ENCODE measurements at places on chromosomes 16 and 17. TPM values are rescaled to one million over a fixed set of nuclear protein-coding genes. Genes with fewer than 3 reads are reported as not detected.
A peak's percentile ranks its signal among the peaks of the same experiment; 100 is the strongest.

DNA sequence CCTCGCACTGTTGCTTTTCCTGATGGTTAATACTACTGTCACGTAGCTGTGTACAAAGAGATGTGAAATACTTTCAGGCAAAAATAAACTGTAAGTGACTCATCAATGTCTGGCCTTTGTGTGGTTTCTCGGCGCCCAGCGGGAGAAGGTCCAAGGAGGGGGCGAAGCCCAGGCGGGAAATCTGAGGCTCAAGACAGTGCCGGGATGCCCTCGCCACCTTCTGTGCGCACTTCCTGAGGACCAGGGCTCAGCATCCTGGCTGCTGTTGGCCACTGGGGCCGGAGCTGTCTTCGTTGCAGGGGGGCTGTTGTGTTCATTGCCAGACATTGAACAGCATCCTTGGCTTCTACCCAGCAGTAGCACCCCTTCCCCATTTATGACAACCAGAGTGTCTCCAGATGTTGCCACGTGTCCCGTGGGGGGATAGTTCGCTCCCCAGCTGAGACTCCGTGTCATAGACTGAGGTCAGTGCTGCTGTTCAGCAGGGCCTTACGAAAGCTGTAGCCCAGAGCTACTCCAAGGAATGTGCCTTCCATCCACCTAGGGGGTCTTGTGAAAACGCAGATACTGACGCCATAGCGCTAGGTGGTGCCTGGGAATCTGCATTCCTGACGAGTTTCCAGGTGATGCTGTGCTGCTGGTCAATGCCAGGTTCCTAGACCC, 67.3 kb upstream of the PLCG2 start:
- no peak for DNase-seq

DNA sequence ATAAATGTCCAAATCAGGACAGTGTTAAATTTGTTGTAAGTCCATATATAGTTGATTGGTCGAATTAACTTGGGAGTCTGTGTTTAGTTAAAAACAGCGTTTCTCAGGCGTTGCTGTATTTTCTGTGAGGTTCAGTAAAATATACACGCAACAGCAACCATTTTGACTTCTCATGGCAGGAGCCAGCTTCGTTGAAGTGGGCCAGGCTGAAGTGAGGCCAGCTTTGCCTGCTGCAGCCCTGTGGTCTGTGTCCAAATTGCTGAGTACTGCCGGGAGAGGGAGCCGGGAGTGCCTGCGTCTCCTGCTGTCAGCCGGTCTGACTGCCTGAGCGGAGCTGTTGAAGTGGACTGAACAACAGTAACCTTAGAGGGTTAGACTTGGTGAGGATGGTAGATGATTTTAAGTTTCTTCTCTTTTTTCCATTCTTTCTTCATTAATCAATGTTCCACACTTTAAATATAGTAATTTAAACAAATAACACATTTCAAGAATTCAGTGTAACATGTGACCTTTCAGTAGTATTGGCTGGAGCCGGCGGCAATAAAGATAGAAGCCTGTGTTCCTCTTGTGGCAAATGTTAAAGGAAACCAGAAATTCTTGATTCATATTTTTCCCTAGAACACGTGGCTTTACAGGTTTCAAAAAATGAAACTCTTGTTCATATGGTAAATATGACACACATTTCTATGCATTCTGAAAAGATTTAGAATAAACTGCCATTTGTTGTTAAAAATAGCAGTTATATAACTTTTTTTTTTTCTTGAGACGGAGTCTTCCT, 37.0 kb upstream of the ZNF750 start:
- no peak for DNase-seq

- DNase-seq = no peak
Observed at GRCh38 chr16:10078541-10078949, 103.7 kb downstream of the GRIN2A start.

DNA sequence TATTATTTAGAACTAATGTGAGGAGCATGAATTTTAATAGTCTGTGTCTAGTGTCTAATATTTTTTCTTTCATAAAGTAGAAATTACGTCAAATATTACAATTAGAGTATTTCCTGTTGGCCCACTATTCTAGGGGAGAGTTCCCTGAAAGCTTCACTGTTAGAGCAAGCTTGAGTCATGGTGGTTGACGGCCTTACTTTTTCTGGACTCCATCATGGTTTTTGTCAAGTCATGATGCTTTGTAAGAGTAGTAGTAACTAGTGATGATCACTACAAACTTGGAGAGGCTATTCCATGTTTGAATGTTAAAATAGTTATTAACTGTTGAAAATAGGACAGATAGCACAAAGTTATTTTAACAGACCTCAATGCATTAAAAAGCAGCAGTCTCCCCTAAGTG, 1.7 kb downstream of the PSMD11 start:
- DNase-seq = no peak

DNA sequence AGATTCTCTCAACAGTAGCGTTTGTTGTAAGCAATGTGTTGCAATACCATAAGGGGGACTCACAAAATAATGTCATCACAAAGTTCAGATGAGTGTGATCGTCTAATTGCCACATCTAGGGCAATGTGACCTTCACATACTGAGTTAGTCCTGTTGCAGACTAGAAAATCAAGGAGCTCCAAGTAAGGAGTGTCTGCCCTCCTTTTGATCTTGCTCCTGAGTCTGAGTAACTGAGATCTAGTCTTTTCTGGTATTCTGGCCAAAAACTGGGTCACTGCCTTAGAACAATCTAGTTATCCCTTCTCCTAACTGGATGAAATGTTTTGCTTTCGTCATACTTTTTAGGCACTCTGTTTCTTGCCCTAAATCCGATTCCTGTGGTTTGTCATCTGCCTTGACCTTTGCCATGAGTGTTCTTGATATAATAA, 712.1 kb downstream of the CDH11 start:
- no peak for DNase-seq

DNA sequence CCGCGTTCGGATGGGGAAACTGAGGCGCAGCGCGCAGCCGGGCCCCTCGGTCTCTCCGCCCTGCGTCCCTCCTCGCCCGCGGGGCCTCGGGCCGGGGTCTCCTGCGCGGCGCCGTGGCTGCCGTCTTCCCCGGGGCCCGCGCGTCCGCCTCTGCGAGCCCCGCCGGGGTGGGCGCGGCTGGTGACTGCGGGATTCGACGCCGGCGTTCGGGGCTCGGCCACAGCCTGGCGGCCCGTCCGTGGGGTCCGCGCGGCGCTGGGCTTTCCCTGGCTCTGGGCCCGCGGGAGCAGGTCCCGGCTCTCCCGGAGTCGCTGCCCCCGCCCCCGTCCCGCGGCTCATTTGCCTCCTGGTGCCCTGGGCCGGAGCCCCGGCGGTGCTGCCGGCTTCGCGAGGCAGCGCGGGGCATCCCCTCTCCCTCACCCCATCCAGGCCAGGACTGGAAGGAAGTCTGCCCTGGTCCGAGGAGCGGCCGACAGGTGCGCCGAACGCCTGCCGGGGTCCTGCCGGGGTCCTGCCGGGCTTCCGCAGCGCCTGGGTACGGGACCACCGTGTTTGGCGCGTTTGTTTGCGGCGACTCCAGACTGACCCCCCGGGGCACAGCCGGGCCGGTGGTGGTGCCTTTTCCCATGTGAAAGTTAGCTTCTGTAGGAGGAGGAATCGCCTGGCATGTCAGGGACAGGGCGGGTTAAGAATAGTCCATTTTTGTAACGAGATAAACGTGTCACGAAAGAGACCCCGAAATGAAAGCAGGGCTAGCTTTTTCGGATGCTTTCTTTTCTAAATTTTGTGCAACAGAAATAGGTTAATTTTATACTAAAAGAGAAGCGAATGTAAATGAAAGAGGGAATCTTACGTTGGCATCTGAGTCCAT, 671 bp downstream of the CHMP6 start:
- no peak for DNase-seq

GRCh38 chr17:3026125-3026855, 37.1 kb downstream of the OR1D5 start:
- DNase-seq = no peak

GRCh38 chr17:21474815-21475214, 98.7 kb downstream of the KCNJ12 start:
- no peak for DNase-seq

GRCh38 chr17:29292071-29292991, 1.6 kb downstream of the NUFIP2 start:
- peak; percentile 31 for DNase-seq

- DNase-seq = no peak
Observed at GRCh38 chr17:35023538-35023937, 40.0 kb downstream of the RFFL start.

DNA sequence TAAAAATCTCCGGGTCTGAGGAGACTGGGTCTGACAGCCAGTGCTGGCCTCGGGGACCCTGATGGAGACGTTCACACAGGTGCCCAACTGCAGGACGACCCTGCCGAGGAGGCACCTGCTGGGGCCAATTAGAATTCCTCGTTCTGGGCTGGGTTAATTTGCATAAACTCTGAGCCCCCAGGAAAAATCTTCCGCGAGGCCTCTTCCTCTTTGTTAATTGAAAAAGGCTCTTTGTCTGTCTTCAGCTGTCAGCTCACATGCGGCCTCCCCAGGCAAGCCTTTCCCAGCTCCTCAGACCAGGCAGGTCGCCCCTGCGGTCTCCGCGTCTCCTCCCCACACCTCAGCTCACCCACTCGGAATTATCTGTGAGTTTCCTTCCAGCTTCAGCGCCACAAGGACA, 400.2 kb downstream of the SEC14L1 start:
- no peak for DNase-seq

DNA sequence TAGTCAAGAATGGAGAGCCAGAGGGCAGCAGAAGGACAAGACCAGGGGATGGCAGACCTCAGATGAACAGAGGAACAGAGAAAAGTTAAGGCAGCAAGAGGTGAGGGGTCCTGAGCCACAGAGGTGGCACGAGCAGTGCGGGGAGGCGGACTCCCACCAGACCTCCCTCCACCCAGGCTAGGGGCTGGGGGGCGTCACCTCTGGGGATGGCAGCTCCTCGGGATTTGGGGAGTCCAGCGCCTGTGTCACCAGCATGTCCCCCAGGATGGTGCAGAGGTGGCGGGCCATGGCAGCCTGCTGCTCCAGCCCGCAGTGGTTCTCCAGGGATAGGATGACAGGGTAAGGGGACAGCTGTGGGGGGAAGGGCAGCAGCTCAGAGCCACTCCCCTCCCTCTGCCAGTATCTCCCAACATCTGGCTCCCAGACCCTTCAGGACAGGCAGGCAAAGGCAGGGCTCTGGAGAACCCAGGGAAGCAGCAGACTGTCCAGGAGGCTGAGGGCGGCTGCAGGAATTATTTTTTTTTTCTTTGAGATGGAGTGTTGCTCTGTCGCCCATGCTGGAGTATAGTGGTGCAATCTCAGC, 15.8 kb downstream of the PLCD3 start:
- DNase-seq = no peak

DNA sequence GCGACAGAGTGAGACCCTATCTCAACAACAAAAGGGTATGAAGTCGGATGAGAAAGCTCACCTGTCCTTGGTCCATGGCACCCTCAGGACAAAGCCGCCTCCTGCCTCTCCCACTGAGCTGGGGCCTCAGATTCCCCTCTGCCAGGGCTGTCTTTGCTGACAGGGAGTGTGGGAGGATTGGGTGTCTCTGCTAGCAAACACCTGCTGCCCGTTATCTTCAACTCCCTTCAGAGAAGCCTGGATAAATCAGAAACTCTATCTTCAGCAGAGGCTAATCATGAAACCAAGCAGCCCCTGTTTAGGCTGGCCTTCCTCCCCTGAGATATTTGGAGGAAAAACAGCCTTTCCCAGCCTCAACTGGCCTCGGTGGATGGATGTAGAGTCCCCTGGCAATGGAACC, 36.3 kb upstream of the CDH1 start:
- DNase-seq = peak; percentile 33

The GINS2 gene
- polyA plus RNA-seq = 21.2 TPM

The GRAP gene
- 3.7 TPM for polyA plus RNA-seq

Data from left kidney (tissue), 8 donors.